Stimulated activated CD4-positive, alpha-beta T cell treated with anti-CD3 and anti-CD28 coated beads, Interleukin-4, amount 100 ng/mL, for 1 hour (primary cell): ENCODE measurements at places on chromosomes 2 and 18.

- no peak for DNase-seq
Measured at GRCh38 chr2:225025917-225026571, 16.2 kb downstream of the DOCK10 start.

DNA sequence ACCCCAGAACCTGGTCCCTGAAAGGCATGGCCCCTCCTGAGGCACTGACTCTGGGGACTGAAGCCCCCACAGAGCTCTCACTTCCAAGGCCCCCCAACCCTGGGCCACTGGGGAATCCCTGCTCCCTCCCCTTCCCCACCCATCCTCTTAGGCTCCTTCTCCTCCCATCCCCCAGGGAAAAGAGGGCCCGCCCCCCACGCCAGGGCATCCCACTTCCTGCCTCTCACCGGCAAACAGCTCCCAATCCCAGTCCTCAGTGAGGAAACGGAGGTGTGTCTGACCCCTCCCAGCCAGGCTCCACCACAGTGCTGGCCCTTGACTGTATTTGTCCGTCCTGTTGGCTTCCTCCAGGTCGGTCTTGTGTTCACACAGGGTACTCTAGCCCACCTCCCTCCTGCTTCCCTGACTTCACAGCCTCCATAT lies 35.0 kb upstream of the PTMA start:
- no peak for DNase-seq

DNA sequence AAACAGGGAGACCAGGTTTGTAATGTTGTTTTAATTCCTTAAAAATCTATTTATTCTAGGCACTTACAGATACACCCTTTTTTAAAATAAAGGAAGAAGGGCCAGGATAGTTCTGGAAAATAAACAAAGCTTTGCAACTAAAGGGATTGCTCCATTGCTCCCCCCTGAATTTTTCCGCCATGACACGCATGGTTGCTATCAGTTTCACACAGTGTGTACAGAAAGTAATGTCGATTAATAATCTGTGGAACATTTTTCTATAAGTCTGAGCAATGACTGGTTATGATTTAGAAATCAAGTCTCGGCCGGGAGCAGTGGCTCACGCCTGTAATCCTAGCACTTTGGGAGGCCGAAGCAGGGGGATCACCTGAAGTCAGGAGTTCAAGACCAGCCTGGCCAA lies 90.8 kb downstream of the GAREM1 start:
- DNase-seq: no peak

DNA sequence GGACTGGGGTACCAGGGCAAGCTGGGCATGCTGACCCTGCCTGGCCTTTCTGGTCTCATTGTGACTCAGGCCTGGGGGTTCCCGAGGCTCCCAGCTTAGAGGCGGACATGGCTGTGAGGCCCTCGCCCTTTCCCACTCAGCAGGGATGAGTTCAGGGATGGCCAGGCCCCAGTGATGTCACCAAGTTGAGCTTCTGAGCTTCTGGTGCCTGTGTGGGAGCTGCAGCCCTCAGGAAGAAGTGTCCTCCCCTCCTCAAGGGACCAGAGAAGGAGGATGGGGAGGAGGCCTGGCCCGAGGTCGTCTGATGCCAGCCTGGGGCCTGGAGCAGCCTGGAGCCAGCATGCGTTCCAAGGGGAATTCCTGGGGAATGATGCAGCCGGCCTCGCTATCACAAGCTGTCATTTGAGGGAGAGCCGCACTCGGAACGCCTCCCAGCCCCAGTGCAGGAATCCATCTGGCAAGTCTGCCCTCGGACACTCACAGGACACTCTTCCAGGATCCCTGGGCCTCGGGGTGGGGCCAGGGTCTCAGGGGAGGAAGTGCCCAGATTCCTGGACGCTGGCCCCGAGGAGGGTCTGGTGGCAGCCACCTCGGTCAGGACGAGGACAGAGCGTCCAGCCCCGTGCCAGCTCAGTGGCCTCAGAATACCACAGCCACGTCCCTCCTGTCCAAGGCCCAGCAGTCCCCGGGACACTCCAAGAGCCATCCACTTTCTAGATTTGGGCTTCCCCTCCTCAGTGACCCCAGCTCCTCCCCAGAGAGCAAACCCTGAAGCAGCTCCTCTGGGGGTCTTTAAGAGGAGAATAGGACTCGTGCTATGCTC lies 61.2 kb upstream of the GPC1 start:
- no peak for DNase-seq

- no peak for DNase-seq
Measured at GRCh38 chr2:190976521-190976920, 37.5 kb downstream of the STAT1 start.
